ENCODE measurements at places on chromosomes 12 and 14. TPM values are rescaled to one million over a fixed set of nuclear protein-coding genes. Genes with fewer than 3 reads are reported as not detected.

GRCh38 chr14:54221971-54222370, 174.8 kb upstream of the CDKN3 start:
- DNase-seq = no peak

DNA sequence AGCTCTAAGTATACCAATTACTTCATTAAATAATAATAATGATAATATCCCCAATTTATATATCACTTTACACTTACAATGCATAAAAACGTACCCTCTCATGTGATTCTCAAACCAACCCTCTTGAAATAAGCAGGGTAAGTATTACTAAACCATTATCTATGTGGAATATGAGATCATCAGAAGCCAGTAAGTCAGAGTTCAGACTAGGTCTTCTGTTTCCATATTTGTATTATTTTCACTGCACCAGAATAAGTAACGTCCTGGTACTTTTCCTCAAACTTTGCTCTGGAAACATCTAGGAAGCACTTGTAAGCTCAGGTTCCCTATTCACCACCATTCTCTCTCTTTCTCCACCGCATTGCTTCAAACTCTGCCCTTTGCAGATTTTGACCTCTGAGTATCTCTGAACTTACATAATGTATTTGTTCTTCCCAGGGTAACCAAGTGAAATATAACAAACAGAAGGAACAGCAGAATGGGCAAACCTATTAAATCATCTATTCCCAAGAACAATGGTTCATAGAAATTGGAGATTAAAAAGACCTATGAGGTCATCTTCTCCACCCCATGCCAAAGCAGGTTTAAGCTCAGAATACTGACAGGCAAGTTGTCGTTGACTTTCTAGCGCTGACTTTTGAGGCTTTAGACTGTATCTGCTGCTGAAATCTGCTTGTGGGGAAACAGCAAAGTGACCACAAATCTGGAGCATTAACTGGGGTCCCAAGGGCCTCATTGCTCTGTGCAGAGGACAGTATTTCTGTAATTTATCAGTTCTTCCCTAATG, 161.3 kb upstream of the FAR2 start:
- DNase-seq = peak; percentile 38

Gene CTSG
- polyA plus RNA-seq = 0.18 TPM

DNA sequence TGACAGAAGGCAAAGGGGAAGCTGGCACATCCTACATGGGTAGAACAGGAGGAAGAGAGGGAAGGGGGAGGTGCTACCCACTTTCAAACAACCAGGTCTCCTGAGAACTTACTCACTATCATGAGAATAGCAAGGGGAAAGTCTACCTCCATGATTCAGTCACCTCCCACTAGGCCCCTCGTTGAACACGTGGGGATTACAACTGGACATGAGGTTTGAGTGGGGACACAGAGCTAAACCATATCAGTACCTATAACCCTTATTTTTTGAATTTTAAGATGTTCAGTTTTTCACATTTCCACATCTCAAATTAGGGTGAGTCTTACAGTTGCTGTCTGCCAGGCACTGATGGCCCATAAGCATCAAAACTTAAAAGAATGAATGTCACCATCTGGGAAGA, 80.2 kb upstream of the ST8SIA1 start:
- DNase-seq = no peak

Gene AKAP3
- polyA plus RNA-seq = 2.4 TPM

All from large intestine (tissue), 12 donors.